ENCODE measurements at places on chromosomes 4 and X.

DNA sequence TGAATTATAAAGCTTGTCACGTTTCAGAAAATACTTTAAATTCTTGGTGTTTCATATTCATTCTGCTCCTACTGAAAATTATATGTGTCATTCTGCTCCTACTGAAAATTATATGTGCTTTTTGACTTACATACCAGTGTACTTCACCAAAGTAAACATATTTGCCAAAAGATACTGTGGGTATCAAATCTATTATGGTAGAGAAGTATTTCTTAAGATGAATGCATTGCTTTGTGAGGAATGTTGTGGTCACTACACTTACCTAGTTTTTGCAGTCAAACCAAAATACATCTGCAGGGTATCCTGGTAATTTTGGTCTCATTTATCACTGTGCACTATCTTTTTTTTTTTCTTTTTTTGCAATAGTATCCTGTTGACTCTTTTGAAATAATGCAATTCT, 287.7 kb upstream of the MAD2L1 start:
- no peak for DNase-seq

DNA sequence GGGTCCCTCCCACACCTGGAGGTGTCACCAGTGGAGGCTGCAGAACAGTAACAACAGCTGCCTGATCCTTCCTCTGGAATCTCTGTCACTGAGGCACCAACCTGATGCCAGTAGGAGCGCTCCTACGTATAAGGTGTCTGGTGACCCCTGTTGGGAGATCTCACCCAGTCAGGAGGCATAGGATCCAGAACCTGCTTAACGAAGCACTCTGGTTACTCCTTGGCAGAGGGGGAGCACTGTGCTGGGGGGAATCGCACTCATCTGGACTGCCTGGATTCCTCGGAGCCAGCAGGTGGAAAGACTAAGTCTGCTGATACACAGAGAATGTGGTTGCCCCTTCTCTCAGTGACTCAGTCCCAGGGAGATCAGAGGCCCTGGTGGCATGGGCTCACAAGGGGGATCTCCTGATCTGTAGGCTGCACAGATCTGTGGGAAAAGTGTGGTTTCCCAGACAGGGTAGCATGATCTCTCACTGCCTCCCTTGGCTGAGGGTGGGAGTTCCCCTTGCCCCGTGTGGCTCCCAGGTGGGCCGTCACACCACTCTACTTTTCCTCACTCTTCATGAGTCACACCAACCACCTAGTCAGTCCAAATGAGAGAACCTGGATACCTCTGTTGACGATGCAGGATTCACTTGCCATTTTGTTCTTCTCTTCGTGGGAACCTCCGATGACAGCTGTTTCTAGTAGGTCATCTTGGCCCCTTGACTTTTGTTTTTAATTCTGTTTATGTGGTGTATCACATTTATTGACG, 305.9 kb downstream of the IDS start:
- DNase-seq: no peak

GRCh38 chr4:39205000-39205399, 22.7 kb downstream of the WDR19 start:
- no peak for DNase-seq

GRCh38 chr4:185559915-185560281, 24.6 kb upstream of the PDLIM3 start:
- no peak for DNase-seq

DNA sequence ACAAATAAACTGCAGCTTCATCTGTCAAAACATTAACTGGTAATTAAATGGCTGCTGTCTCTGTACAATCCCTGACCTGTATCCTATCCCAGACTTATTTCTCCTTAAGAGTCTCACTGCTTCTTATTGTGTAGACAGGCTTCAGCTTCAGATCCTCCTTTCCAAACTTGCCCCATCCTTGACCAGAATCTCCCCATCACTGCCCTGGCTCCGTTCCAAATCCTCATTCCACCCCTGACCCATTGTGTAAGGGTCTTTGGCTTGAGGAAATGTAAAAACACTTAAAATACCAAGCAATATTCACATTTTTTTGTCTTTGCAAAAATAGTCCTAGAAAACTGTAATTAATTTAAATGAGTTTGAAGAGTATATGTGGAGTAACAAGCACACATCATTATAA, 152.6 kb upstream of the VEGFC start:
- no peak for DNase-seq

DNA sequence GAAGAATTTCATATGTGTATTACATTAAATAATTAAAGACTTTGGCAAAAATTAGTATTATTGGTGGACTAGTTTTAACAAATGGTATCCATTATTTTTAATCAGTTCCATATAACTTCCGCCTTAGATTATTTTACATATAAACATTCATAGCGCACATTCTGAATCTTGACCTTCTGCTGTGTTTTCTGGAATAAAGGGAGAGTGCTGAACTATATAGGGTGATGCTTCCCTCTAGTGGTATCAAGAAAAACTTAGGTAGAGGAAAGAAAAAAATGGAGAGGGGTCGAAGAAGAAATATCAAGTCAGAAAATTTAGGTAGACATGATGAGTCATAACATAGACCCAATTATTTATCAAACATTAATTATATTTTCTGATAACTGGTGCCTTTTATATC, 155.6 kb upstream of the PACRGL start:
- DNase-seq: no peak

- DNase-seq: no peak
These were observed 25.4 kb upstream of the PROM1 start for GRCh38 chr4:16109256-16109655.

All from activated T-helper 1 cell treated with anti-CD3 and anti-CD28 coated beads, Interleukin-2, amount 50 U/mL, for 16 hours (primary cell).